Stimulated activated CD8-positive, alpha-beta memory T cell treated with anti-CD3 and anti-CD28 coated beads, Interleukin-15, amount 100 ng/mL, for 4 hours (primary cell): ENCODE measurements at places on chromosomes 5 and 9.

- no peak for DNase-seq
Observed at GRCh38 chr5:76696251-76696650, 19.7 kb upstream of the F2R start.

DNA sequence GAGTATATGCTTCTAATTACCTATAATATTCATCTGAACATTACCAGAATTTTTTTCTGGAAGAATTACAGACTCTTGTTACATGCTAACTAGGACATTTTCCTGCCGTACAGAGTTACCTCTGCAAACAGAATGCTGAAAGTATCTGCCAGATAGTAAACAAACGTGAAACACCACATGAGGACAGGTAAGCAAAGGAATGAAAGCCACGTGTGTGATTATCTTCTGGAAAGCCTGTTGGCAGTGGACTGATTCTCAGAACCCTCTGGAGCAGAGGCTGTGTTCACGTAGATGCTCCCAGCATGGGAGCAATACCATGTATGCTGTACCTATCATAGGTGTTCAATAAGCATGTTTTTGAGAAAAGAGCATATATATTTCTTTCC lies 472.6 kb downstream of the ENC1 start:
- DNase-seq, result no peak

GRCh38 chr9:638152-638551 lies 203.3 kb upstream of the DMRT1 start:
- DNase-seq, result no peak

GRCh38 chr9:16032799-16033198 lies 480.0 kb downstream of the CCDC171 start:
- no peak for DNase-seq

DNA sequence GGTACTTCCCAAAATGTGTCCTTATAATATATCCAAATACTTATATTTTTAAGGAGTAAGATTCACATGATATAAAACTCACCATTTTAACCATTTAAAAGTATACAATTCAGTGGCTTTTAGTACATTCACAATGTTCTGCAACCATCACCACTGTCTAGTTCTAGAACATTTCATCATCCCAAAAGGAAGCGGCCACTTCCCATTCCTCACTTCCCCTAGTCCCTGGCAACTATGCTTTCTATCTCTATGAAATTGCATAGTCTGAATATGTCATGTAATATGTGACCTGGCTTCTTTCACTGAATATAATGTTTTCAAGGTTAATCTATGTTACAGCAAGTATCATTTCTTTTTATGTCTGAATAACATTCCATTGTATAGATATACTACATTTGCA lies 615.1 kb upstream of the SGCD start:
- no peak for DNase-seq

- DNase-seq, result no peak
Observed at GRCh38 chr5:72509401-72509800, 2.2 kb upstream of the ZNF366 start.

- DNase-seq, result no peak
Observed at GRCh38 chr5:134439210-134439654, 27.6 kb upstream of the CDKN2AIPNL start.

DNA sequence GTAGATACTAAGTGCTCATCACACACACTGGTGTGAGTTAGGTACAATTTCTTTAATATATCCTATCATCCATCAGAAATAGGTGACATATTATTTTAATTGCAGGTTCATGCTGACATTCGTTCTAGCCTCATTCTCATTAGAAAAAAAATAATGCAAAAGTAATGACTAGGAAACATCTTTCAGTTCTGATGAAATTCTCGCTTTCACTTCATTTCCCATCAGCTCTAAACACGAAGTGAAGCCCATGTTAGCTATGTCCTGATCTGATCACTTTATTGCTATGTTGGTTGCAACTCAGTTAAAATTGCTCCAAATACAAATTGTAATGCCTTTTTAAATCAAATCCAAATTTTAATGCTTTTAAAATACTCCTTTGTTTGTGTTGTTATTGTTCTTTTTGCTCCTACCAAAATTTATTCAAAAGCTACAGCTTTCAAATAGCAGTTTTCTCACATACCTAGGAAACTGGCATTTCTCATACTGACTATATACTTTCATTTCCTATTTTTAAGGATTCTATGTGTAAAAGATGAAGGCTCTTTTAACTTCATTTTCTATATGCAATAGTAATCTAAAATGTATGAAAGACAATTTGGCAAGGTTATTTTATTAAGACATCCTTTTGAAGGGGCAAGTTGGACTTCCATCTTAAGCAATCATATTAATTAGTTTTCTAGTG lies 1237.8 kb upstream of the ACO1 start:
- DNase-seq, result no peak

GRCh38 chr5:160133071-160133917 lies 14.0 kb upstream of the PWWP2A start:
- DNase-seq, result no peak

GRCh38 chr9:78644359-78644758 lies 347.4 kb downstream of the PSAT1 start:
- no peak for DNase-seq

DNA sequence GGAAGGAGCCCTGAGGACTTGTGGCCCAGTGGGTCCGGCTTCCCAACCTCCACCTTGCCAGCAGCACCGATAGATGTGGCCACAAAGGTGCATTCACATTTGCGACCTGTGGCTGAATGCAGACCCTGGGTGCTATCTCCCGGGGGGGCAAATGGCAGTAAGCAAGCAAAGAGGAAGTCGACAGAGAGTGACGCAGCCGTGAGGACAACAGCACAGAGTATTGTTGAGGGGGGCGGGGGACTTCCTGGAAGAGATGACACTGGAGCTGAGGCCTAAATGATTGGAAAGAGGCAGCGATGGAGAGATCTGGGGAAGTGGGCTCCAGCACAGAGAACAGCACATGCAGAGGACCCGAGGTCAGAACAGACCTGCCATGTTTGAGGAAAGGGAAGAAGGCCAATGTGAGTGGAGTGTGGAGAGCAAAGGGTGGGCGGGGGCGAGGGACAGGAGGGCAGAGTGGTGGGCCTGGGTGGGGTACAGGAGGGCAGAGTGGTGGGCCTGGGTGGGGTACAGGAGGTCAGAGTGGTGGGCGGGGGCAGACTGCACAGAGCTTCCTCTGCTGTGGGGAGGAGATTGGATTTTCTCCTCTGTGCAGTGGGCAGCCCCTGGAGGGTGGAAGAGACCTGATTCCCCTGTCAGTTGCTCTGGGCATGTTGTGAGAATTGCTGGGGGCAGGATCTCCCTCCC lies 42.6 kb downstream of the ADAMTS2 start:
- no peak for DNase-seq

DNA sequence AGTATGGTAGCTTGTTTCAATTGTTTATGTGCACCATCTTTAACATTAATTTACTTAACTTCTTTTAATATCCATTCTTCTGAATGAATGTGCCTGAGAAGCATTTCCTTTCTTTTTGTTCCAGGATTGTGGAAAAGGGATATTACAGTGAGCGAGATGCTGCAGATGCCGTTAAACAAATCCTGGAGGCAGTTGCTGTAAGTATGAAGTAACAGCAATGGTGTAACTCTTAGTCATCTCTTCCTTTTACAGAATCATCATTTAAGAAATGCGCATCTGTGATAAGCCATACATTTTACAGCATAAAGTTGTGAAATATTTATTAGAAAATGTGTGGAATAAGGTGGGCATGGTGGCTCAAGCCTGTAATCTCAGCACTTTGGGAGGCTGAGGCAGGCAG lies 117.7 kb downstream of the STARD4 start:
- no peak for DNase-seq

DNA sequence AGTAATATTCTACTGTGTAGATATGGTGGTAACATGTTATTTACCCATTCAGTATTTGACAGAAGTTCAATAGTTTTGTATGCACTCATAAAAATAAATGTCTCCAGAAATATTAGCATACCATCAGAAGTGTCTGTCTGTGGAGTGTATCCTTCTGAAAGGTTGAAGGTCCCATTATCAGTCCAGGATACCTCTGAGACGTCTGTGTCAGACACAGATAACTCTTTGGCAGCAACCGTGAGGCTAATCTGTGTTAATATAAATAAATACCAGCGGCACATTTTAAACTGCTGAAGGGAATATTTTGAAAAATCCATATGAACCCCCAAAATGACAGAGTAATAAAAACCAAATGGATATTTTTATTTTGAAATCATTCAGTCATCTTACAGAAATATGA lies 11.9 kb upstream of the ZNF622 start:
- DNase-seq, result no peak

DNA sequence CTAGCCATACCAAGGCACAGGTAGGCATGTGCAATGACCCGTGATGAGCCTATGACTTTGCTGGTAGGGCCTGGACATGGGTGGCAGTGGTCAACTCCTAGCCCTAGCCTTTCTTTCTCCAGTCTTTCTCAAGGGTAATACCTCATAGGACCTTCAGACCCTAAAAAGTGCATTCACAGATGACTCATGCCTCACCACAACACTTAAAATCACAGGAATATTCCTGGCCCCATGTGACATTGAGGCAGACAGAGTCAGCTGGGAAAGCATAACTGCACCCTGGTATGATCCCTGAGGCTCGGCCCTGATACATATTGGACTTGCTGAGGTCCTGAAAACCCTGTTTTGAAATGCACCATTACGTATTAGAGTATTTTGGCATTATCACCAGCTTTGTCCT lies 449.5 kb downstream of the HINT1 start:
- DNase-seq, result no peak

- no peak for DNase-seq
Observed at GRCh38 chr5:17808566-17808965, 174.3 kb downstream of the TAF11L14 start.

- no peak for DNase-seq
Observed at GRCh38 chr5:43121913-43122484, 1.3 kb downstream of the ZNF131 start.

- no peak for DNase-seq
Observed at GRCh38 chr5:120122703-120123102, 341.4 kb upstream of the PRR16 start.

DNA sequence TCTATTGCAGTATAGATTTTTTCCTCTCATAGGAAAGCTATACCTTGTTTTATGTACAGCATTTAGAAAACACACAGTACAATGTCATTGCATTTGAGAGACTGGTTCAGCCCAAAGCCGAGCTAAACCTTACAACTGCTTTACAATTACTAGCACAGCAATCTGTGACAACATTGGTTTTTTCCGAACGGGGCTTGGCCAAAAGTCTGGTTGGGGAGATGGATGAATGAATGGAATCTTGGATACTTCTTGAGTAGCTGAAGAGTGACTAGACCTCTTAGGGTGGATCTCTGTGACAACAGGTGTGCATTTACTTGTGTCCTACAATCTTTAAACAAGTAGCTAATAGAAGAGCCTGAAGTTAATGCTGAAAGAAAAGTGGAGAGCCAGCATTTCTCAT lies 1.2 kb downstream of the SGCD start:
- DNase-seq, result no peak

- DNase-seq, result no peak
Observed at GRCh38 chr9:127781806-127782205, 3.3 kb upstream of the SH2D3C start.

DNA sequence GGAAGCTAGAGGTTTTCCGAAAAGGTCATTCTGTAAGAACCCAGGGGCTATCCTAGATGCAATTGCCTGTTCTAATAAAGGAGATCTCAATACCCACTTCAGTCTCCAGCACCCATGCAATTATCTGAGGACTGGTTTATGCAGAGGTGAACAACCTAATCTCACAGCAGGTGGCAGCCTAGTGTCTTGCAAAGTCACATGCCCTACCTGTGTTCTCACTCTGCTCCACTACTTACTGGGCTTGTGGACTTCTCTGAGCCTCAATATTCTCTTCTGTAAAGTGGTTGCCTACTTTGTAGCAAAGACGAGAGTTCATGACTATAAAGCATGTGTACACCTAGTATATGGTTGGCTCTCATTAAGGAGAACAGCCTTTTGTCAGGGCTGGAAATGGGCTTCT lies 21.0 kb upstream of the ALDH1B1 start:
- DNase-seq, result no peak

DNA sequence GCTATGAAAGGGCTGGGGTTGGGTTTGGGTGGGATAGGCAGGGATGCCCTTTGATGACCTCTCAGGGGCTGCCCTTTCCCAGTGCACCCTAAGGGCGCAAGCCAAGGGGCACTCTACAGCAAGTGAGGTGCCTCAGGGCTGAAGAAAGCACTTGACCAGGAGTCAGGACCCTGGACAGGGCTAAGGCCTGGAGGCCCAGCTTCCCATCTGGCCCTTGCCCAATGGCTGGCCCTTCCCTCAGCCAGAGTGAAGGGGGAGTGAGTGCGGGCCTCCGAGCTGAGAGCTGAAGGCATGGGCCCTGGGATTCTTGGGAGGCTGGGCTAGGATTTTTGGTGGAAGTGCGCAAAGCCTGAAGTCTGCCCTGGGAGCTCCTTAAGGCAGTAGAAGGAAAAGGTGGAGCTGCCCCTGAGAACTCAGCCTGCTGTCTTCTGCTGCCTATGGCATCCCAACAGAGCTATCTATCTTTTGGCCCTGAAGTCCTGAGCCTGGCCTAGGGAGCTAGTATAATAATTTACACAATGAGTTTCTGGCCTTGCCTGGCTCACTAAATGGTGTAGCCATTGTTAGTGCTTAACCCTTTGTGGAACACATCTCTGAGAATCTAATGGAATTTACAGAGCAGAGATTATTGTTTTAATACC lies 16.4 kb downstream of the JADE2 start:
- DNase-seq, result no peak

GRCh38 chr9:109331353-109331752 lies 10.5 kb upstream of the EPB41L4B start:
- no peak for DNase-seq

DNA sequence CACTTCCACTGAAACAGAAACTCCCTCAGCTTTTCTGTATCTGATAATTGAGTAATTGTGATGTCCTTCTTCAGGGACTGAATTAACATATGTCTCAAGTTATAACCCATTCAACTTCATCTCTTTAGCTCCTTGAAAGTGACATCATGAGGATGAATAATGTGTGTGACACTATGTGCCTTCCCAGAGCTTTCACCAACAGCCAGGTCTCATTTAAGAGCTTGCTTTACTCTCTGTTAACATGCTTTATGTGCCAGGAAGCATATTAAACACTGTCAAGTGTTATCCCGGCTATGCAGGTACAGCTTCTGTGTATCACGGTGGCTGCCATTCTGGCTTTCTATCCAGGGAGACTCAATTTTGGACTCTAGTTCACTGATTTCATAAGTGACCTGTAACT lies 799.9 kb downstream of the CDH12 start:
- no peak for DNase-seq

DNA sequence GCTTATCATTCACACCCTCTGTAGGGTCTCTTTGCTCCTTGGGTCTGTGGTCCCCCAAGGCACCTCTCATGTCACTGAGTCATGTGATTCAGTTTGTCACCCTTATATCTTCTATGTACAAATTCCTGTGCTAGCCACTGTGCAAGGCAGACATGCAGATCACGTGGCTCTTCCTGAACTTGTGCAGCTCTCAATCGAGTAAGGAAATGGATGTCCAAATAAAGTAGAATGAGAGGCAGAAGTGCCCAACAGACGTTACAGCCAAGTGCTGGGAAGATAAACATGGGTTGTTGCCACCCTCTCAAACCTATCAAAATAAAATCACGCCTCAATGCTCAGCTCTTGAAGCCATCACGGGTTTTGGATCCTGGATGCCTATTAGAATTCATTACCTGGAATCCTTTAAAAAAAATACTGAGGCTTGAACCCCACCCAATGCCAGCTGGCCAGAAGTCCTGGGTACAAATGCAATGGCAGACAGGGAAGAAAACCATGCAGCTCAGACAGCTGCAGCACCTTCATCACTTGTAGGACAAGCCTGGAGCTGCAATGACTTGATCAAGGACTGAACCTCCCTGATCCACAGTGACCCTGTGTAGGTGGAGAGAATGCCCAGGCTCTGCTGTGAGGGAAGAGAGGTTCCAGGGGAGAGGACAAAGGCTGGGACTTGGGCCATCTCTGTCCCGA lies 228.7 kb upstream of the DAP start:
- no peak for DNase-seq

- DNase-seq, result no peak
Observed at GRCh38 chr5:32443145-32443540, 1.4 kb downstream of the ZFR start.
